ENCODE measurements at places on chromosomes 4 and X.

GRCh38 chr4:35725131-35725530 lies 519.2 kb downstream of the ARAP2 start:
- DNase-seq = no peak

- no peak for DNase-seq
Measured at GRCh38 chrX:138986866-138987265, 275.3 kb upstream of the FGF13 start.

- no peak for DNase-seq
Measured at GRCh38 chr4:10054571-10055041, 33.3 kb upstream of the SLC2A9 start.

GRCh38 chr4:74814052-74814451 lies 19.7 kb upstream of the BTC start:
- no peak for DNase-seq

GRCh38 chr4:91914176-91914804 lies 389.5 kb upstream of the GRID2 start:
- no peak for DNase-seq

GRCh38 chrX:41033299-41033698 lies 51.9 kb upstream of the USP9X start:
- DNase-seq = no peak

Measured in mucosa of gallbladder (tissue), 1 donor.